ENCODE measurements at places on chromosomes 3 and 15. TPM values are rescaled to one million over a fixed set of nuclear protein-coding genes. Genes with fewer than 3 reads are reported as not detected.

DNA sequence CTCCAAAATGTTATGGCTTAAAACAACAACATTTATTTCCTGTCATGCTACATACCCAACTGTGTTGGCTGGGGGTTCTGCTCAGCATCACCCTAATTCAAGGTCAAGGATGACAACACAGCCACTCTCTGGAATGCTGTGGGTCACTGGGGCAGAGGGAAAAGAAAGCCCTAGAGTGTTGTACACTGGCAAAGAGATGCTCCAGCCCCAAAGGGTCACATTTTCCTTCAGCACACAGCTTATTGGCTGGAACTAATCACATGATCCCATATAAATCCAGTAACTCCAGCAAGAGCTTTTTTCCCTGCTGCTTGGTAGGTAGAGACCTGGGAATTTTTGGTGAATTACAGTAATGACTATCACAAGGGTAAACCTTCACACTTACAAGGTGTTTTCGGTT is 1041.4 kb downstream of the NTRK3 start:
- DNase-seq, result no peak

GRCh38 chr15:95284933-95285421 is 1045.5 kb upstream of the NR2F2 start:
- DNase-seq, result peak; percentile 66

DNA sequence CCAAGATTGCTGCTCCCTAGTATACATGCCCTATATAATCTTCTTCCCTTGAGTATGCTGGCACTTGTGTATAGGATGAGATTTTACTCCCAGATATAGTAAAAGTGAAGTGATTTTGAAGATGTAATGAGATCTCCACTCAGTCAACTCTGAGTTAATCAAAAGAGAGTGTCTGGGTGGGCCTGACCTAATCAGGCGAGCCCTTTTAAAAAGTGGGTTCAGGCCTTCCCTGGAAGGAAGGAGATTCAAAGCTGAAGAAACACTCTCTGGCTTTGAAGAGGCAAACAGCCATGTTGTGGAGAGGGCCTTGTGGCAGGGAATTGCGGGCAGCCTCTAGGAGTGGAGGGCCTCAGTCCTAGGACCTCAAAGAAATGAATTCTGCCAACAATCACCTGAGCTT is 5.5 kb upstream of the STARD5 start:
- no peak for DNase-seq

- no peak for DNase-seq
These were observed 111.9 kb downstream of the IGF1R start for GRCh38 chr15:98760112-98760826.

GRCh38 chr3:16810593-16811367 is 74.0 kb upstream of the PLCL2 start:
- no peak for DNase-seq

DNA sequence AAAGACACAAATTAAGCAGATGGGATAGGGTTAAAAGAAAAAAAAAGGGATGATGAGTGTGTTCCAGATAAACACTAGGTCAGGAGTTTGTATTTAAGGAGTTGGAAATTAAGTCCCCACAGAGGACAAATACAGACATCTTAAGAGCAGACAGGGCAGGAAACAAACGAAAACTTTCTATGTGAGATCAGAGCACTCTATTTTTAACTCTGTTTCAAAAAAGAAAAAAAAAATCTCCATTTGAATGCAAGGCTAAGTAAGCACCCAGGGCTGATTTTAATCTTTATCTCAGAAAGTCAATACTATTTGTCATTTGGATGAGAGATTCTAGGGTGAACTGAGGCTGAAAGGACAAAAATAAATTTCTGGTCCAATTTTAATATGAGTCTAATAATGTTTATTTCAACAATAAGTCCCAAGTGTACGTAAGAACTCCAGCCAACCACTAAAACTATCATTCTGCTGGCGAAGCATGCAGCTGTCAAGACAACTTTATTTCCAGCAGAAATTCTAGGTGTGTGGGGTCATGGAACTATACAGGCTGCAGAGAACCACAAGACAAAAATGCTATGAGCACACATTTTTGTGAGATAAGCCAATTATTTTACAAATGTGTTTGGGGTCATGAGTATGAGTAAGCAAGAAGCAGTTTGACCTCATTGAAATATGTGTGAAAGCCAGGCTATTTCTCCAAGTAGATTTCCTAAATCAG is 186.1 kb downstream of the FMN1 start:
- DNase-seq, result peak; percentile 65

BTLA gene
- 0.79 TPM for total RNA-seq

IL16 gene
- total RNA-seq, result 8.9 TPM

- no peak for DNase-seq
These were observed 178.6 kb downstream of the CPNE4 start for GRCh38 chr3:131856171-131856570.

GPR87 gene
- total RNA-seq, result 13.3 TPM

LTK gene
- total RNA-seq, result 0.69 TPM

- no peak for DNase-seq
These were observed 747.8 kb upstream of the GBE1 start for GRCh38 chr3:82509106-82509842.

GRCh38 chr3:22241110-22241509 is 490.1 kb upstream of the ZNF385D start:
- no peak for DNase-seq

Measured in skin of body (tissue), 3 donors.